ENCODE measurements at places on chromosomes 4 and X. TPM values are rescaled to one million over a fixed set of nuclear protein-coding genes. Genes with fewer than 3 reads are reported as not detected.

The GDPD2 gene
- total RNA-seq, result 0.03 TPM

The HEPH gene
- not detected for total RNA-seq

The TEX13B gene
- not detected for total RNA-seq

The GUCY1B1 gene
- total RNA-seq, result 0.30 TPM

The PPM1K gene
- 0.68 TPM for total RNA-seq

The FAAH2 gene
- 0.54 TPM for total RNA-seq

The VCX gene
- total RNA-seq, result not detected

The LRCH2 gene
- not detected for total RNA-seq

The BTK gene
- 0.11 TPM for total RNA-seq

Data from A549 treated with AZD2906 at 1 μM for 4 hours (cell line).